ENCODE measurements at places on chromosomes 3 and 15.

DNA sequence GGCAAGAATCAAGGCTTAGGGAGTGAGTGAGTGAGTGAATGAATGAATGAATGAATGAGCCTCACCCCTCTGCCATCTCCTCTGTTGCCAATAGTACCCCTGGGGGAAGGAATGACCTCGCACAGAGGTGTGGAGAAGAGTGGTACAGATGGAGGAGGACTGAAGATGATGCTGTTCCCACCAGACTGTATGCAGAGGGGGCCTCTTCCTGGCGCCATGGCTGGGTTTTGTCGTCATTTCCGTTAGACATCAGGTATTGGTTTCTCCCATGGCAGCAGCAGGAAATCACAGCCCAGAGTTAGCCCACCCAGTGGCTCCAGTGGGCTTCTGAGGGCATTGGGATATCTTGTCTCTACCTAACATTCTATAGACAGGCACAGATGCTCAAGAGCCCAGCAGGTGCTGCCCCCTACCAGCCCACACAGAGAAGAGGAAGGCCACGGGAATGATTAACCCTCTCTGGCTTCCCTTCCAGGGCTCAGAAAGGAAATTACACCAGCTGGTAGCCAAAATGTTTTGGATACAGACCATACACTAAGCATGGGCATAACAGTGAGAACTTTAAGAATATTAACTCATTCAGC lies 109.8 kb upstream of the SLC6A11 start:
- DNase-seq: no peak

- no peak for DNase-seq
These were observed 83.6 kb downstream of the SLC7A14 start for GRCh38 chr3:170502297-170502696.

GRCh38 chr3:9787714-9788113 lies 4.6 kb downstream of the TADA3 start:
- no peak for DNase-seq

DNA sequence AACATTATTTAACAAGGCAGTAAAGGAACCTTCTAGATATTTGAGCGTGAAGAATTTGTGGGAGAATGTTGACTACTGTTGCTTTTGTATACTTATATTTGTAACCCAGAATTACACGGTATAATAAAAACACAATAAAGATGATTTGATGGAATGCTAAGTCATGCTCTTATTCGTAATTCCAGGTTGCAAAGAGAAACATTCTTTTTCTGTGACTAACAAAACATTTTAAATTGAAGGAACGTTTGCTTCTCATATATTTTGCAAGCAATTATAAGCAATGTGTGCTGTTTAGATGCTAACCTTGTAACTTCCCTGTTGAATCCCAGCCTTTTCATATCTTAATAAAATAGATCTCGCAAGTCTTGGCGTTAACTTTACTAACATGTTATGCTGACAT lies 124.4 kb upstream of the CGNL1 start:
- no peak for DNase-seq

DNA sequence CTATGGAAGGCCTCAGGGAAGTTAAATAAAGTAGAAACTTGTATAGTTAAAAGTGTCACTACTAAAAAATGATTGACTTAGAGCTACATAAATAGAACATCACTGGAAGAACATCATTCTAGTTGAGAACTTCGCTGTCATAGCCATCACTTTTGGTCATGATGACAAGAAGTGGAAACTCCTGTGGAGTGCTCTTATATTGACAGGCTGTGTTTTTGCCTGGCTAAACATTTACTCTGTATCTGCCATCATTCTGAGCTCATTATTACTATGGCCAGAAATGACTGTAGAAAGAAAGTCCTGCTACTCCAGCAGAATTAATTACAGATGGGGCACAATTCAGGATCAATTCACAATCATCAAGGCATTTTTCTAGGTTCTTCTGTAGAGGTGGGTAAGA lies 165.1 kb upstream of the GOLIM4 start:
- DNase-seq: no peak

- DNase-seq: no peak
These were observed 82.8 kb downstream of the SMAD3 start for GRCh38 chr15:67148196-67148701.

DNA sequence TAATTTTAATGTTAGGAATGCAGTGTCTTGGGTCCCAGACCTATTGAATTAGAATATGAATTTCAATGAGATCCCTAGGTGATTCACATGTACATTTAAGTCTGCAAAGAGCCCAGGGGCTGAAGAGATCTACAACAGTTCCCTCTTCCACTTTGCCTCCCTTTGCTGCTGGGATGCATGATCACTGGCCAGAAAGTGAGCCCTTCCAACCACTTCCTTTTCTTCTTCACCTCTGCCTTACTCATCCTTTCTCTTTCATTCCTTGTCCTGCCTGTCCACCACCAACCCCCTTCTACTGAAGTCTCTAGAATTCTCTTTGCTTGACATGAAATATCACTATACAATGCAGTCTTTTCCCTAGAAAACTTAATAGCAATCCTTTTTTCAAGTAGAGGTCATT lies 222.4 kb upstream of the LRIG1 start:
- DNase-seq: no peak

GRCh38 chr3:187957165-187957581 lies 196.8 kb upstream of the LPP start:
- no peak for DNase-seq

GRCh38 chr3:70905491-70905890 lies 593.1 kb upstream of the MDFIC2 start:
- no peak for DNase-seq

- DNase-seq: no peak
These were observed 403.3 kb upstream of the SGO1 start for GRCh38 chr3:20589275-20589674.

GRCh38 chr15:38202361-38202760 lies 50.3 kb upstream of the SPRED1 start:
- no peak for DNase-seq

DNA sequence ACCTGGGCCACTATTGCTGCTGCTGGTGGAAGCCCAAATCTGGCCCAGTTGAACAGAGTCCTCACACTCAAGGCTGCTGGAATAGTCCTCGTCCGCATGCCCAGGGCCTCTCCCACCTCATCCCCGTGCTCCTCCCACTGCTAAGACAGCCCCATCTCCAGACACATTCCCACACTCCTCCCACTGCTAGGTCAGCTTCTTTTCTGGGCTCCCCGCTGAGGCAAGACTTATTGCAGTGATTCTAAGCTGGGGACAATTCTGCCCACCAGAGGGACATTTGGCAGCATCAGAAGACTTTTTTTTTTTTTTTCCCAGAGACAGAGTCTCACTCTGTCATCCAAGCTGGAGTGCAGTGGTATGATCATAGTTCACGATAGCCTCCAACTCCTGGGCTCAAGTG lies 35.1 kb downstream of the POC1A start:
- DNase-seq: no peak

DNA sequence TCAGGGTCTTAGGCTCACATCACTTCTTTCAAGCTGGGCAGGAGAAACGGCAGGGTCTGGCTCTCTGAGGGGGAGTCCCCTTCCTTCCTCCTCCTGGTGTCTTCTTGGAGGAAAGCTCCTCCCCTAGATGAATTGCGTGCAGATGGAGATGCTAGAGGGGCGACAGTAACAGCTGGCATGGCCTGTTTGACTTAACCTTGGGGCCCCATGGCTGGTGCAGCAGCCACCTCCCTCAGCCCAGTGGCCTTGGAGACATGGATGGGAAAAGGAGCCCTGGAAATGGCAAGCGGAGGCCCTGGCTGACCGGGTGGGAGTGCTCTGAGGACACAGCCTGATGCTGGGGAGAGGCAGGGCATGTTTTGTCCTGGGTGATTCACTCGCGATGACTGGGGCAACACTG lies 20.2 kb downstream of the PAK6 start:
- no peak for DNase-seq

DNA sequence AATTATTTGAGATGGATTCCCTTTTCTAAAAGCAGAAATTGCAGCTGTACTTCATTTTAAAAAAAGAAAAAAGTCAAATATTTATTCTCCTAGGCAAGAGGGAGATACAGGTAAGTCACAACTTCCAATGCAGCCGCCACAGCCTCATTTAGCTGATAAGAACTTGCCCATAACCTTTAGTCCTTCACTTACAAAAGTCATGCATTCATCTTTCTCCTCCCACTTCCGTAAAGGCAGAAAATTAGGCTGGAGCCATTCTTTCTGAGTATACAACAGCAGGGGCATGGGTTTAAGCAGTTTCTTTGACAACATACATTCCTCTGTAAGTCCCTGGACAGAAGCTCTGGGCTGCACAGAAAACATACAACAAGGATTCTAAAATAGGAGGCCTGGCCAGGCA lies 4.3 kb downstream of the SUCLG2 start:
- no peak for DNase-seq

GRCh38 chr3:10619989-10620832 lies 114.8 kb upstream of the ATP2B2 start:
- DNase-seq: no peak

DNA sequence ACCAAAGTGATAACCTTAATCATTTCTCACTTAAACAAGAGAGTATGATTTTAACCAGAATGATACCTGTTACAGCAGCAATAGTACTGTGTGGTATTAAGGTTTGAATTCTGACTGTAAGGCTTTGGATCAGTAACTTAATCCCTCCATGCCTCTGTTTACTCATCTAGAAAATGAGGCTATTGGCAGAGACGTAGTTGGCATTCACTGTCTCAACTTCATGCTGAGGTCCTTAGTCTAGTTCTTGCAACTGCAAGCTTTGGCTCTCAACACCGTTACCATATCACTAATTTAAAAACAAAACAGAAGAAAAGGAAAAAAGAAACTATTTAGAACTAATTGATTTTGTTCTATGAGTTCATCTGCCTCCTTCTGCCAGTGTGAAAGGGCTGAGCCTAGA lies 875.4 kb downstream of the MCTP2 start:
- DNase-seq: no peak

- no peak for DNase-seq
These were observed 14.6 kb upstream of the RFTN1 start for GRCh38 chr3:16528106-16528505.

GRCh38 chr3:22101351-22101750 lies 350.3 kb upstream of the ZNF385D start:
- DNase-seq: no peak

- no peak for DNase-seq
These were observed 52.8 kb upstream of the DGKG start for GRCh38 chr3:186414735-186415419.

- no peak for DNase-seq
These were observed 13.7 kb downstream of the PDHB start for GRCh38 chr3:58419780-58420507.

DNA sequence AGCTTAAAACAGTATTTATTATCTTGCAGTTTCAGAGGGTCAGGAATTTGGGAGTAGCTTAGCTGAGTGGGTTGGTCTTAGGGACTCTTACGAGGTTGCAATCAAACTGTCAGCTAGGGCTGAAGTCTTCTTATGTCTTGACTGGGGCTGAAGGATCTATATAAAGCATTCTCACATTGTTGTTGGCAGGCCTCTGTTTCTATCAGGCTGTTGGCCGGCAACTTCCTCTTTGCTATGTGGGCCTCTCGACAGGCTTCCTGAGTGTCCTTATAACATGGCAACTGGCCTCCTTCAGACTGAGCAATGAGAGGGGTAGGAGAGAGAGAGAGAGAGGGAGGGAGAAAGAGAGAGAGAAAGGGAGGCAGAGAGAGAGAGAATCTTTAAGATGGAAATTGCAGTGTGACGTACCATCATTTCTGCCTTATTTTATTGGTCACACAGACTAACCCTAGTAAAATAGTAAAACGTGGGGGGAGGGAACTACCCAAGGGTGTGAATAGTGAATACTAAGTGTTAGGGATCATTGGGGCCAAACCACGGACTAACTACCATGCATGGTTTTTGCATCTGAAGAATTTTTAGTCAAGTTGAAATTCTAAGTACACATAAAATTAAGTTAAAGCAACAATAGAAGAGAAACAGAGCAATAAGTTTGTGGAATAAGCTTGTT lies 16.1 kb downstream of the FGF7 start:
- DNase-seq: no peak

GRCh38 chr15:73607405-73607804 lies 25.8 kb downstream of the NPTN start:
- DNase-seq: no peak

- DNase-seq: no peak
These were observed 32.7 kb downstream of the TRANK1 start for GRCh38 chr3:36911990-36912804.
